ENCODE measurements at places on chromosomes 6 and 20.

DNA sequence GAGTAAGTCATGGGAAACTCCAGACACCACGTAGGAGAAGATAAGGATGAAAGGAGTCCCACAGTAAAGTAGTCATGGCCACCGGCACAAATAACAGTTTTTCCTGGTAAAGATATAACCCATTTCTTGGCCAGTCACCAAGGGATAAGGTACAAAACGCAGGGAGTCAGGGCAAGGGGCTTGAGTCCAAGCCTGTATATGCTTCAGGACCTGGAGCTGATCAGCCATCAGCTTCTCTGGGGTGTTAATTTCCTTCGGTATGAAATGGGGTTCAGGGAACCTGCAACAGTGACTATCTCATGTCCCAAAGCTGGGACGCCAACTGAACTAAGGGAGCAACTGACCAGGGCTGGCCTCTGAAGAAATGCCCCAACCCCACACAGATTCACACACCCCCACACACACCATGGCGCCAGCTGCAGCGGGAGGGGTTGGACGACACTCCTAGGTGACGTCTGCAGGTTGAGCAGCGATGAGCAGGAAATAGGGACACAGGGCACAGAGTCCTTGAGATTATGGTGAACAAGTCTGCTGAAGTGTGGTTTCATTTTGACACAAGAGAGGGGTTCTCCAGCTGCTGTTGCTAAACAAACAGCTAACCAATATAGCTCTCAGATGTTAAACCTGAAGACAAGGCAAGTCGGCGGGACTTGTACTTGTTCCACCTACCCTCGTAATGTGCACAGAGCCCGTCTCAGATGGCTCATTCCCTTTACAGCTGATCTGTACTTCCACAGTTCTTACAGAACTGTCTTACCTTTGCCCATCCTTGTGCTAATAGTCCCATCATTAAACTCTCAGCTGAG is 7.4 kb upstream of the ADTRP start:
- DNase-seq: no peak

DNA sequence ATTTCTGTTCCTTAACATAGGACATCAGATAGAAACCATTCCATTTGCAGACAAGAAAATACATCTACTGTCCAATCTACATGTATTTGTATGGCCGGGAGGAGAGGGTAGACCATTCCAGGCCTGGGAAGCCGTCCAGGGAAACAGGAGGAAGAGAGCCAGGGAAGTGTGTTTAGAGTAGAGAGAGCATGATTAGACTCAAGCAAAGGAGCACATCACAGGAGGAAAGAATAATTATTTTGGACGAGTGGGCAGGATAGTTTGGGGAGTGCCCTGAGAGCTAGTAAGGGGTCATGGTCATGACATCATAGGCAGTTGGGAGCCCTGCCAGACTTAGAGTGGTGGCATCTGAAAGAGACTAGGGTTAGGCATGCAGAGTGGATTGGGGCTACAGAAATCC is 250.0 kb downstream of the HIVEP2 start:
- DNase-seq: no peak

- DNase-seq: no peak
These were observed 311.9 kb upstream of the PRDM1 start for GRCh38 chr6:105774247-105774646.

GRCh38 chr20:47428851-47429336 is 72.4 kb upstream of the ZMYND8 start:
- no peak for DNase-seq

DNA sequence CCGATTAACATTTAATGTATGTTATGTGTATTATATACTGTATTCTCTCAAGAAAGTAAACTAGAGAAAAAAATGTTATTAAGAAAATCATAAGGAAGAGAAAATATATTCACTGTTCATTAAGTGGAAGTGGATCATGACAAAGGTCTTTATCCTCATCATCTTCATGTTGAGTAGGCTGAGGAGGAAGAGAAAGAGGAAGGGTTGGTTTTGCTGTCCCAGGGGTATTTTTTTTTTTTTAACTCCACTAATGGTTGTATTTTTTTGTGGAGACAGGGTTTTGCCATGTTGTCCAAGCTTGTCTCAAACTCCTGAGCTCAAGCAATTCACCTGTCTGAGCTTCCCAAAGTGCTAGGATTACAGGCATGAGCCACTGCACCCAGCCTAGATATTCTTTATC is 11.0 kb downstream of the ECT2L start:
- DNase-seq: no peak

- no peak for DNase-seq
These were observed 10.5 kb downstream of the PRPH2 start for GRCh38 chr6:42711930-42712329.

DNA sequence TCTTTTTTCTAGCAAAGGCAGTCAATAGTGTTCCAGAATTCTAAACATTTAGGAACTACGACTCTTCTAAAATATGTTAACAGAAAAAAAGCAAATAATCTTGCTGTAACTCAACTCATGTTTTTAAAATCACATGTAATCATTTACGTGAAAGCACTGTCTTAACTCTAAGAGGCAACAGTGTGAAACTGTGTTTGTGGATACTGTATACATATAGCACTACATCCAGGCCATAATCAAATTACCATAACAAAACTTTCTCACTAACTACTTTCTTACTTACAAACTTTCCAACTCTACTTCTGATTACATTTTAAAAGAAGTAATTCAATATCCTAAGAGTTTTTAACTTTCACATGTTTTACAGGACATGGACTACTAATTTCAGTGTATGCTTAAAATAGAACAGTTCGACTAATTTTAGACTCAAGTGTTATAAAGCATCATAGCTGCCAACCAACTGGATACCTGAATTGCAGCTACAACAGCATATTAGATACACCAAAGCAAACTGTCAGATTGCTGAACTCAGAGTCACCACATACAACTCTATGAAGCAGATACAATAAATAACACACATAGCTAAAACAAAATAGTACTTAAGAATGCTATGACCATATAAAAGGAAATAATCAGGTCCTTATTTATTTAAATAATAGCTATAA is 121.6 kb upstream of the BEND6 start:
- DNase-seq: no peak

GRCh38 chr20:13183005-13183404 is 38.1 kb upstream of the ISM1 start:
- no peak for DNase-seq

GRCh38 chr6:30312266-30312665 is 14.5 kb upstream of the TRIM39 start:
- no peak for DNase-seq

GRCh38 chr20:64167676-64168075 is 3.4 kb downstream of the MYT1 start:
- no peak for DNase-seq

GRCh38 chr6:91704531-91704930 is 1117.7 kb upstream of the MAP3K7 start:
- no peak for DNase-seq

DNA sequence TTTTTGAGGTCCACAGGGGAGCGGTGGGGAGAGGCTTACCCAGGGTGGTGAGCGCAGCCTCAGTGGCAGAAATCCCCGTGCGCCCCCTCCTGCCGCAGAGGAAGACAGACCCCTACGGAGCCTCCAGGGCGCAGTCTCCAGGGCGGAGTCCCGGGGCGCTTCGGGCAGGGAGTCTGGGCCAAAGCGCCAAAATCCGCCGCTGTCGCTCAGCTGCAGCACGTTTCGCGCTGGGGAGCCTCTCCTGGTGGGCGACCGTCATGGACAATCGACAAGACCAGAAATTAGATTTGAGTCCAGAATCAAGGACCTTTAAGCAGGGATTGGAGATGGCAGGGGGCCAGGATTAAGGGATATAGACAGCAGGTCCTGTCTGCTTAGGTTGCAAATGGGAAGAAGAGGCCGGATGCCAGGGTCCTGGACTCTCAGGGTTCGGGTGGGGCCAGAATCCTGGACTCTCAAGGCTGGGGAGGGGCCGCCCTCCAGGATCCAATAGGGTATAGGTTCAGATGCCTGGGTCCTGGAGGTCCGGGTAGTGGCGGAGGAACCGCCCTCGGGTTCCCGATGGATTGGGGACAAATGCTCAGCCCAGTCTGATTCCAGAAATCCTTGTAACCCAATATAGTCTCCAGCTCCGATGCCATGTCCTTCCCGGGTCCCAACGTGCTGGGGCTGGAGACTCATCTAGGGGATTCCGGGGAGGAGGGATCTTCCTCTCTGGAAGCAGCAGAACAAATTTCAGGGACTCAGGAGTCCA is 7.9 kb upstream of the HLA-E start:
- no peak for DNase-seq

DNA sequence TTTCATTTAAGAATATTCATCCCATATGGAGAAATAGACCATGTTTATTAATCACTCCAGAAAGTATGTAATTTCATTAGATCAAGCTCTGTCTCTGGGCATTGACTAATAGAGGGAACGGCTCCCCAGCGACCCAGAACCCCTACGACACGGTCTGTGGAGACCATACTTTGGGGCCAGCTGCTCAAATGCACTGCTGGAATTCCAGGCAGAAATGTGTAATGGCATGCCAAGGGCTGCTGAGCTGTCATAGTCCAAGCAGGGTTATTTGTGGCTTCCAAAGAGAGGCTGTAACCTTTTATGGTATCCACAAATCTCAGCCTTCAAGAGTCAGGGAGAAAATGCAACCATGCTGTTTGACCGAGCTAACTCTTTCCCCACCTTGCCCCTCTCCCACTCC is 755.8 kb downstream of the DHX35 start:
- DNase-seq: no peak

DNA sequence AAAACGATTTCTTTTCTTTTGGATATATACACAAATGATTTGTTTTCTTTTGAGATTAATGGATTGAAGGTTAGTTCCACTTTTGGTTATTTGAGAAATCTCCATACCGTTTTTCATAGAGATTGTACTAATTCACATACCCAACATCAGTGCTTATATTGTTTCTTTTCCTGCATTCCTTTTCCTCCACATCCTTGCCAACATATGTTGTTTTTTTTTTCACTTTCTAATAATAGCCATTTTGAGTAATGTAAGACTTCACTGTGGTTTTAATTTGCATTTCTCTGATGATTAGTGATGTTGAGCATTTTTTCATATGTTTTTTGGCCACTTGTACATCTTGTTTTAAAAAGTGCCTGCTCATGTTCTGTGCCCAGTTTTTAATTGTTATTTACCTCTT is 846.4 kb upstream of the EYS start:
- DNase-seq: no peak

DNA sequence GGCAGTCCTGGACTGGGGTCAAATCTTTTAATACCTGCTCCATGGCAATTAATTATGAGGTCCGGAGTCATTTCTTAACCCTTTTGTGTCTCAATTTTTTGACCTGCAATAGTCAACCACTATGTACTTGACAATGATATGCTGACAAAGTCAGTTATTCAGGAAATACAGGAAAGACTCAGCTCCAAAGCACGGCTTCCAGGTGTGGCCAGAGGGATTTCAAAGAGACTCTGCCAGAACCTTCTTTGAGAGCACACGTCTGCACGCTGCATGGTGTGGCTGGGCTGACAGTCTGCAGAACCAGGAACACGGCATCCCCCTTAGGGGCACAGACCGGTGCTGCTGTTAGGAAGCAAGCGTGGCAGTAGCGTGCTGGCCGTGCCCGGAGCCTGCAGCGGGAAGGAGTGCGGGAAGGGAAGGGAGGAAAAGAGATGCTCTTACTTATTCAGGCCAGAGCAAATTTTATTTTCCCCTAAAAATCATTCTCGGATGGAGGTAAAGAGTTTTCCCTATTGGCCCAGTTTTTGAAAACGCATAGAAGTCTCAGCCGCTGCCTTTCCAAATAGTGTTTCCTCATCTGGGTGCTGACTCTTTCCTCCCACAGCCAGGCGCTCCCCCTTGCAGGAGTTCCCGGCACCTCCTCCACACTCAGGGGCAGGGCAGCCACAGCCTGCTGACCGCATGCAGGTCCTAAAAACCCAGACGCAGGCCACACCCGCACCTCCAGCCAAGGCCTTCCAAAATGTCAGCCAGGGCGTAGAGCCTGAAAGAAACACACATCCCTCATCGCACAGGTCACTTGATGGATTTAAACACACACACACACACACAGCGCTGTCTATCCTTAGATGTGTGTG is 187.4 kb upstream of the SNX9 start:
- DNase-seq: no peak

- no peak for DNase-seq
These were observed 147.9 kb upstream of the STMND1 start for GRCh38 chr6:16953905-16954304.

- peak; percentile 85 for DNase-seq
These were observed 966 bp upstream of the REV3L start for GRCh38 chr6:111483736-111484632.

DNA sequence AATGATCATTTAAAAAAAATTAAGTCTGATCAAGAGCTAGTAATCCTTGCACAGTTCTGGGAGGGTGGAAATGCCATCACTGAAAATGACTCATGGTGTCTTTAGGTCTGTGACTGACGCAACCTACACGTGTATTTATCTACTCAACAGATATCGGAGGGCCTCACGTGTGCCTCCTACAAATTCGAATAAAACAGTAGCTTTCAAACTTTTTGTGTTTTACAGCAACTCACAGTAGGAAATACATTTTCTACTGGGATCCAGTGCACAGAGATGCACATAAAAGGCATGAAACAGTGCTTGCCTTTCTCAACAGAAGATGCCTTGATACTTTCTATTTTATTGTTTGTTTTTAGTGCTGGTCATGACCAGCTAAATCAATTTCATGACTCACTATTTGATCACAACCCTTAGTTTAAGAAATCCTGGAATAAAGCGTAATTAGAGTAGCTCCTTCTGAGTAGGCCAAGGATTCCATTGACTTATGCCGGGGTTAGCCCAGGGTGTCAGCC is 210.0 kb upstream of the SNX9 start:
- DNase-seq: no peak

- DNase-seq: no peak
These were observed 480.6 kb downstream of the QKI start for GRCh38 chr6:163895162-163895561.

- DNase-seq: no peak
These were observed 198.1 kb downstream of the DLL1 start for GRCh38 chr6:170092826-170093225.

DNA sequence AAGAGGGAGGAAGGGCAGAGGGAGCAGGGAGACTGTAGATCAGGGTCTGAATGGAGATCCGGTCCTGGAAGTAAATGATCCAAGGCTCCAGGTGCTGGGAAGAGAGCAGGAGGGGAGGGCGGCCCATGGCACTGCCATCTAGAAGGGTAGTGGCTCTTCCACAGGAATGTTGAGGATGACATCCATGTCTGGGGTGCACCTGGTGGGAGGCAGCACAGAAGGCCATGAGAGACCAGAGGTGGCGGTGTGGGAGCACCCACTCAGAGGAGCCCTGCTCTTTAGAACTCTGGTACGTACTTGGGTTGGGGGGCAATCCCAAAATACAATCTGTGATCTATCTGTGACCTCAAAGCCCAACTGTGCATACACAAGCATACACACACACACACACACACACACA is 13.5 kb downstream of the DEFB132 start:
- DNase-seq: no peak

DNA sequence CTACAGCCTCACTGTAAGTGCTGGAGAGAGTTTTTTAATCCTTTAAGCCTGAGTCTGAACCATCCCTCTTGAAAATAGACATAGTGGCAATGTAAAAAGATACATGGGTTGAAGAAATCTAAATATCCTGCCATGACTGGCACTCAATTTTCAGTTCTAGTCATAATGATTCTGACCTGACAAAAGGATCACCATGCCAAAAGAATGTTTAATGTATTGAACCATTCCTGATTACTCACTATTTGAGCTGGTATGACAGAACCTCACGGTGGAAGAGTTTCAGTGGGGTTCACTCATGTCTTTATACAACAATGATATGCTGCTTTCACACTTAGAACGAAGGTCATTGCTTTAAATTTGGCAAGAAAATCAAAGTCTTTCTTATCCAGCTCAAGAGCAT is 93.4 kb downstream of the HIVEP2 start:
- no peak for DNase-seq

Measured in globus pallidus (tissue), 1 donor.